Stimulated activated CD4-positive, alpha-beta T cell treated with anti-CD3 and anti-CD28 coated beads, Interleukin-15, amount 100 ng/mL, for 1 hour (primary cell): ENCODE measurements at places on chromosomes 3 and 15.

DNA sequence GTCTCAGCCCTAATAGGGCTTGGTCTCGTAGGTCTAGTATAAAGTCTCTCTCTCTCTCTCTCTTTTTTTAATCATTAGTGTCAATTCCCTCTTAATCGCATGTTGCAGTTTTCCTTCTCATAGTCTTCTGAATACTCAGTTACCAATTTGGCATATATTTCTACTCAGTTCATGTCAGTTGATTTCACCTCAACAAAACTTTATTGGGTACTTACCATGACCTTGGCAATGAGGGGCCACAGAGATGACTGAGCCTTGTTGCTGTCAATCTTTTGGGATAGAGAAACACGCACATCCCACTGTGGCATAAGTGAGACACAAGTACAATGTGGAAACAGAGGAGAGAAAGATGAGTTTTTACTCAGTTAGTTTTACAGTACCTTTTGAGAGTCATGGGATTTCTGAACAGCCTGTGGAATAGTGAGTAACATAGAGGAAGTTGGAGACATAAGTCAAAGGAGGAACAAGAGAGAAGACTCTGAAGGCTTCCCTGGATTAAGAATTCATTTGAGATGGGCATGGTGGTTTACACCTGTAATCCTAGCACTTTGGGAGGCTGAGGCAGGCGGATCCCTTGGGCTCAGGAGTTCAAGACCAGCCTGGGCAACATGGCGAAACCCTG lies 150.2 kb upstream of the CBLB start:
- DNase-seq, result no peak

DNA sequence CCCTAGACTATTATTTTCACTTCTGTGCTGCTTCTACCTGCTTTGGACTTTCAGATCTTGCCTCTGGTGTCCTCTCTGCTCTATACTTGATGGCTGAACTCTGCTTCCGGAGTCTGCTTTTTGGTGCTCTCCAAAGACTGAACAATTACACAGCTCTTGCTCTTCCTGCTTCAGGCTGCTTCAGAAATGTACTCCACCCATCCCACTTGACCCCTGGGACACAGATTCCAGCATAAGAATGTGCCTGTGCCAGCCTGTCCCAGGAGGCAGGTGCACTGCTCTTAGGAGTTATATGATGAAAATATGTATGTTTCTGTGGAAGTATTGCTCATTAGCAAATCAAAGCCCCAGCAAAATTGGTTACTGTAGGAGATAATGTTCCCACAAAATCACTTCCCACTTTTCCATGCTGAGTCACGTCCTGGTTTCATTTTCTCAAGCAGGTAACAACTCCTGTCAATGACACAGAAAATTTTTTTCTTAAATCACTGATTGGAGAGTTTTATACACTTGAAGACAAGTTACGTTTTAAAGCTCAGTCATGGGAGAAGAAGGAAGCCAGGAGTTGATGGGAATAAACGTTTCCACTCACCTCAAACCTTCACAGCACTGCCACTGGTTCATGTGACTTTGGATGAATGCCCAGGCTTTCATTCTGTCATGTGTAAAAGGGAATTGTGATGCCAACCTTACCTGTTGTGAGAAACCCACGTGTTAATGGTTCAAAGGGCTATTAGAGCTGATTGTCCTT lies 239.4 kb upstream of the ZPLD1 start:
- no peak for DNase-seq

- no peak for DNase-seq
Measured at GRCh38 chr15:85494048-85494777, 113.8 kb downstream of the AKAP13 start.

GRCh38 chr3:35733341-35733740 lies 94.0 kb downstream of the ARPP21 start:
- no peak for DNase-seq

- no peak for DNase-seq
Measured at GRCh38 chr3:37625051-37625450, 236.6 kb upstream of the CTDSPL start.
